ENCODE measurements at places on chromosomes 11 and 22. TPM values are rescaled to one million over a fixed set of nuclear protein-coding genes. Genes with fewer than 3 reads are reported as not detected.

MMP8 gene
- 0.10 TPM for total RNA-seq

NPAS4 gene
- not detected for total RNA-seq

MMP27 gene
- total RNA-seq = not detected

SCGB2A2 gene
- not detected for total RNA-seq

PKDREJ gene
- total RNA-seq = under 0.01 TPM
